ENCODE measurements at places on chromosomes 11 and 22.

DNA sequence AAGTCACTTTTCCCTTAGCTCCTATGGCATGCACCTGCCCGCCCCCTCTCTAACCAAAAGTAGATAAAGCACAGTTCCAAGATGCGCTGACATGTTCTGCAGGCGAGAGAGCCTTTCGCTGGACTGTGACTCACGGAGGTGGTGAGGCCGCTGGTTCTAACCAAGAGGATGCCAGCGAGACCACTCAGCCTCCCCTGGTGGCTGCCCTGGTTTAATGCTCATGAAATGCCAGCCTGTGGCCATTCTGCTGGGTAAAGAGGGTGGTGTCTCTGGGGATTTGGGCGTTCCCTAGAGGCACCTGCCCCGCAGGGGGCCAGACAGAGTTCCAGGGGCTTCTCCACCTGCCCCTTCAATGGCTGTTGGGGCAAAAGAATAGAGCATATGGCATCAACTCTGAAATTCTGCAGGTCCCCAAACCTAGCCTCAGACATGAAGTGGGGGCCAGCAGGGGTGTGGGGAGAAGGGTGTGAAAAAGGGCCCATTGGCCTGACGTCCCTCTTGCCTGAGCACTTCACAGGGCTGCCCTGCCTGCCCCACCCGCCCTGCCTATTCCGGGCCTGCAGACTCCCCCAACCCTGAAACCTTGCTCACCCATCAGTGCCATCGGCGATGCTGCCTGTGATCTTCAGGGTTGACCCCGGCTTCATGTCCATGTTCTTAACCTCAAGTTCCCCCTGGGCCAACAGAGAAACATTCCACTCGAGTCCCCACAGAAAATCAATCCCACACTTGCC, 8.5 kb downstream of the LGALS2 start:
- DNase-seq = no peak

GRCh38 chr11:112176077-112176476, 765 bp downstream of the BCO2 start:
- DNase-seq = no peak

- no peak for DNase-seq
Observed at GRCh38 chr11:121761186-121761585, 308.4 kb upstream of the SORL1-AS1 start.

GRCh38 chr11:71298016-71298550, 45.7 kb upstream of the SHANK2 start:
- DNase-seq = no peak

GRCh38 chr11:5847711-5848110, 6.0 kb upstream of the OR52E6 start:
- DNase-seq = no peak

DNA sequence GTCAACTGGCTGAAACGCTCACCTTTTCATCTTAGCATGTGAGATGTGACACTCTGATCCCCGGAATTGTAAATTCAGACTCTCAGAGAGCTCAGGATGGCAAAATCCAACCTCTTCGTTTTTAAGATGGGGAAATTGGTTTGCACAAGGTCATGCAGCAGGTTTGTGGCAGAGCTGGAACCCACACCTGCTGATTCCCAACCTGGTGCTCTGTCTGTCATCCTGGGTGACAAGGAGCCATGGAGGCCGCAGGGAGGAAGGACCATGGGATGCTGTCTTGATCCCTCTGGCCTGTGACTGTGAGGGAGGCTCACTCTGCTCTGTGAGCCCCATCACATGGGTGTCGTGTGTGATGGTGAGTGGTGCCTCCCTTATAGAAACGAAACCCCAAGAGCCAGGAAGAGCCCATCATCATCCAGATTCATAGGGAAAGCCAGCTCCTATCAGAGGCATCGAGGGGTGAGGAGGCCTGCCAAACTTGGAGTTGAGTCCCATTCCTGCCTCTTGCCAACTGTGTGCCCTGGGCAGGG, 87.4 kb upstream of the SYT13 start:
- no peak for DNase-seq
